ENCODE measurements at places on chromosomes 5 and 9.
A peak's percentile ranks its signal among the peaks of the same experiment; 100 is the strongest.

DNA sequence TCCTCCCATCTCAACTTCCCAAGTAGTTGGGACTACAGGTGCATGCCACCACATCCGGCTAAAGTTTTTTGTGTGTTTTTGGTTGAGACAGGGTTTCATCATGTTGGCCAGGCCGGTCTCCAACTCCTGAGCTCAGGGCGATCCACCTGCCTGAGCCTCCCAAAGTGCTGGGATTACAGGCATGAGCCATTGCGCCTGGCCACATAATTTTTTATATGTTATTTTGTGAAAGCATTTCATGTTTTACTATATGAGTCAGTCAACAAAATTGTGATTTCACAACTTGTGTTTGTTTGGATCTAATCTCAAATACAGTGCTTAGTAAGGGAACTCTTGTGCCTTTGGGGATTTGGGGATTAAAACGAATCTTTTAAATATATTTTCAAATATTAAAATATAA, 20.0 kb upstream of the FAM120AOS start:
- DNase-seq, result no peak

- DNase-seq, result peak; percentile 10
These were observed 117.2 kb downstream of the INVS start for GRCh38 chr9:100216178-100216787.

DNA sequence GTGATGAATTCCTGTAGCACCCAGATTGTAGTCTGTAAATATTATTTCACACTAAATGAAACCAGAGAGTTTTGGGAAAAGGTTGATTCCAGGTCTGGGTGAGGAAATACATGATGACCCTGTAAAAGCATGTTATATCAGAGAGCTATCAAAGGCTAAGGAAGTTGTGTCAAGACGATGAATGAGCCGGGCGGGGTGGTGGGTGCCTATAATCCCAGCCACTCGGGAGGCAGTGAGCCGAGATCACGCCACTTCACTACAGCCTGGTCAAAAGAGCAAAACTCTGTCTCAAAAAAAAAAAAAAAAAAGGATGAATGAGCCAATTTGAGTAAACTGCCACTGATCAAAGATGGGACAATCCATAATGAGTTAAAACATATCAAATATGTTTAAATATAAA, 29.2 kb downstream of the IL6ST start:
- no peak for DNase-seq

DNA sequence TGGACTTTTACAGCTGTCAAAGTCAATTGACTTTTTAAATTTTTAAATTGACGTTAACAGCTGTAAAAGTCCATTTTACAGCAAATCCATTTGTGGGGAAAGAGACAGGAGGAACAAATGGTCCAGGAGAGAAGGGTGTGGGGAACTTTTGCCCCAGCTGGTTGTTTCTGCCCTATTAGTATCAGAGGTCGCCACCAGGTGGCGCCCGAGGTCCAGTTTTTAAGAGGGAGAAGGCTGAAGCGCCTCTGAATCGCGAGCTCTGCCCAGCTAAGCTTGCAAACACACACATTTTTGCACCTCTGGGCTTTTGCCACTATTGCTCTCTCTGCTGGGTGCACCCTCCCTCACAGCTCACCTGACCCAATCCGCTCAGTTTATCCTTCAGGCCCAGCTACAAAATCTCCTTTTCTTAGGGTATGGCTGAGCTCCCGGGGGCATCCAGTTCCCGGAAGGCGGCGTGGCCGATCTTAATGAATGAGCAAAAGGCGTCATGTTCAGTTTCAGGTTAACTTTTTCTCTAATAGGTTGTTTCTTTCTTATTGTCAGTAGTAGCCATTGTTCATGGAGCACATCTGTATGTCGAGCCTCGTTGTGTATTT, 6.3 kb upstream of the TTLL11 start:
- peak; percentile 85 for DNase-seq

GRCh38 chr5:38207343-38207742, 51.0 kb upstream of the EGFLAM start:
- DNase-seq, result no peak

DNA sequence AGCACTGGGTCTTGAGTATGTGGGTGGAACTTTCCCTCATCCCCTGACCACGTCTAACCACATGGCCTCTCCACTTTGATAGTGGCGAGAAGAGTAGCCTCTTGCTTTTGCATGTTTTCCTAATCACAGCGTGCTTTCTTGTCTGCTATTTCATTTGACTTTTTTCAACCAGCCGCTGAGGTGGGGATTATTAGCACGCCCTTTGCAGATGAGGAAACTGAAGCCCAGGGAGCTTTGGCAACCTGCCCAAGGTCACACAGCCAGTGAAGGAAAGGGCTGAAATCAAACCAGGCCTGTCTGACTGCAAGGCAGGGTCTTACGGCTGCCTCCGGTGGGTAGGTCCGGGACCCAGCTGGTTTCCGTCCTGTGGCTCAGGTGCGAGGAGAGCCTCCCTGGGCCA, 106.5 kb upstream of the MSX2 start:
- DNase-seq, result no peak

DNA sequence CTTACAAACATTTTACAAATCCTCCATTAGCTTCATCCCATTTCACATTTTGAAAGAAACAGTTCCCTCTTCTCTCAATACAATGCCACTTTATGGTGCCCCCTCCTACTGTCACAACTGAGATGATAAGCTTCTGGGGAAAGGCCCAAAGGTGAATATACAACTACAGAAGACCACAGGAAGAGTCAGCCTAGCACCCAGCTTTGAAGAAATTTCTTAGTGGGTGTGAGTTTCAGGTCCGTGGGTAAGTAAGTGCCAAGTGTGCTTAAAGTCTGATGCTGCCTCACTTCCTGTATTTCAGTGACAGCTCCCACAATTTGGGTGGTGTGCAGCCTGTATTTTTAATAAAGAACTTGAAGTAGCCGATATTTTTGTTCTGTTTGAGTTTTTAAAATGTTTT, 68.1 kb downstream of the ARHGEF28 start:
- no peak for DNase-seq

Measured in retina (tissue), 1 donor.